ENCODE measurements at places on chromosomes 11 and 22. TPM values are rescaled to one million over a fixed set of nuclear protein-coding genes. Genes with fewer than 3 reads are reported as not detected.

DNA sequence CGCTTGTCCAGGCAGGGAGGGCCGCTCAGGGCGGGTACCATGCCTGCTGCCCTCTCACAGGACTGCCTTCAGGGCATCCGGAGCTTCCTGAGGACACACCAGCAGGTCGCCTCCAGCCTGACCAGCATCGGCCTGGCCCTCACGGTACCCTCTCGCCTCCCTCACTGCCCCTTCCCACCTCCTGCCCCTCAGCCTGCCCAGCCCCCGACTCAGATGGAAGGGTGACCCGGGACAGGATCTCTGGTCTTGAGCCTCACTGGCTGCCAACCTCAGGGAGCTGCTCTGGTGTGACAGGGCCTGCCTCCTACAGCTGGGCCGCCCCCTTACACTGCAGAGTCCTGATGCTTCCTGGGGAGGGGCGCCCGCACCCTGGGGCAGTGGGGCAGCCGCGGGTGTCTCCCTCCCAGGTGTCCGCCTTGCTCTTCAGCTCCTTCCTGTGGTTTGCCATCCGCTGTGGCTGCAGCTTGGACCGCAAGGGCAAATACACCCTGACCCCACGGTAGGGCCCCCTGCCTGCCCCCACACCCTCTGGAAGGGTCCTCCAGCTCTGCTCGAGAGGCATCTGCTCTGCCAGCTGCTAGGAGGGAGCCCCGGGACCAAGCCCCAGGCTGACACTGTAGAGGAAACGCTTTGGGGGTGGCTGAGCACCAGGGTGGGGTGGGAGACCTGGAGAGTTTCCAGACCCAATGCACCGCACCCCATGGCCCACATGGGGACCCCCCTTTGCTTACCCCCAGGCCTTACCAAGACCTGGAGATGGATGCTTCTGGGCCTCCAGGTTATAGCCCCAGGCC, 14.6 kb downstream of the TSPAN32 start:
- no peak for DNase-seq

DNA sequence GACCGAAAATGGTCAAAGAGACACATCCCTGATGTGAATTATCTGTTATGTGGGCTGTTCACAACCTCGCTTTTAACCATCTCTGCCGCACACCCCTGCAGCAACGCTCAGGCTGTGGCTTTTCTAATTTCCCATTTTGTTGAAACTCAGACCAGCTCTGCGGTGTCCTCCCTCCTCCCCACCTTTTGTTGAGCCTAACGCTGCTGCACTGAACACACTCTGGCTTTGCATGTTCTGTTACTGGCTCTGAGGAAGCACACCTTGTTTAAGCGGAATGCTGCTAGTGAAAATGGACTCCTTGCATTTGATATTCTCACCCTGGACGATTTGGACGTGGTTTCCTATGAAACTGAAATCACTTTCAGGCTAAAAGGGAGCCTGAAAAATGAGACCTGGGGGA, 198.5 kb upstream of the MTNR1B start:
- DNase-seq: no peak

GRCh38 chr11:28257761-28258160, 149.6 kb downstream of the METTL15 start:
- DNase-seq: peak; percentile 14

- no peak for DNase-seq
These were observed 5.9 kb upstream of the ARL14EP start for GRCh38 chr11:30317030-30317429.

- peak; percentile 71 for DNase-seq
These were observed 8.1 kb downstream of the EHD1 start for GRCh38 chr11:64870176-64870892.

DNA sequence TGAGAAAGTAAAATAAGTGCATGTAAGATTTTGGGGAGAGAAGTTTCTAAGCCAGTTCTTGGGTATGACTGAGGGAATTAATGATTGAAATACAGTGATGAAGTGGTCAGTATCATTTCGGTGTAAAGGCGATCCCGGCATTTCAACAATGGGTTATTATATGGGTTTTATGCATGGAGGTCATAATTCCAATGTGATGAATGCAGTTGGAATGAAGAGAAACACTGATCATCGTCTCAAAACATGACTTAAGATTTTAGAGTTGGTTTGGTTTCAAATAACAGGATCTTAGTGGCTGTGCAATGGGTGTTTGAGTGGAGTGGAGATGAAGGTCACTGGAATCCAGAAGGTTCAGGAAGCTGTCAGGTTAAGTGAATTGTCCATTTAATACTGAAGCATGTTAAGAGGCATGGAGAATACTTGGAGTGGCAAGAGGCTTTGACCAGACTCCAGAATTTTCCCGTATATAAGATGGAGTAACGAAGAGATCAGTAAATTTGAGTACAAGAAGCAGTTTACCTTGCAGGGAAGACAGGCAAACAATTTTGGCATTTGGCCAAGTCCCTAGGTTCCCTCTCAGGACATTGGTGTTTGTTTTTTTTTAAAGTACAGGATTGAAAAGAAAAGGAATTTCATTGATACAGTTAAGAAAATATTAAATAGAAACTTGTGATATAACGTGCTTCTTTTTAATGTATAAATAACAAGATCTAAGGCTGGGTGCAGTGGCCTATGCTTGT, 96.4 kb upstream of the BIRC3 start:
- peak; percentile 47 for DNase-seq

DNA sequence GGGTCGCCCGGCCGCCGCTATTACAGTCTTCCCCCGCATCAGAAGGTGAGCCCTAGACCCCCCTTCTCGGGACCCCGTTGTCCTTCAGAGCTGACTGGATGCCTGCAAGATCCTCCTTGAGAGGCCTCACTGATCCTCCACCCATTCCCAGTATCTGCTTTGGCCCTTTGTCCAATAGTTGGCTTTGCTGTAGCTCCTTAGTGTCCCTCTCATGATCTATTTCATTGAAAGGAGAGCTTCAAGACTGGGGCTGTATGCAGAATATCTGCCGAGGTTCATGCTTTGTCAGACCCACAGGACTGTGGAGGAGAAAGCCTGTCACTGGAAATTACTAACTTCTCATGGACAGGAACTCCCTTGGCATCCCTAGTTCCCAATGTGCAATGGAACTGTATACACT, 499 bp downstream of the DLAT start:
- DNase-seq: peak; percentile 29

- DNase-seq: no peak
These were observed 25.4 kb downstream of the MS4A10 start for GRCh38 chr11:60810569-60810968.

DNA sequence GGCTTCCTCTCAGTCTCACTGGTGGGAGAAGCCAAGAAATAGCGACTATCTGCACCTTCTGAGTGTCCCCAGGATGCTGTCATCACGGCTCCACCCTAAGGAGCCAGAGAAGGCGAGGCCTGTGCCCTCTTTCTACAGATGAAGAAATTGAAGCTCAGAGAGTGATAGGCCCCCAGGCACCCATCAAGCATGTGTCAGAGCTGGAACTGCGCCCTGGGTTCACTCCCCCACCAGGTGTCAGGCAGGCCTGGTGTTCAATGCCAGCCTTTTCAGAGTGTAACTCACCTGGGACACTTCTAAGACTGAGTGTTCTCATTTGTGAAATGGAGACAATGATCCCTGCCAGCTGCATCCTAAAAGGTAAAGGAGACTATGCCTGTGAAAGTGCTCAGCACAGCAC, 127.3 kb upstream of the SEZ6L start:
- DNase-seq: no peak

HEPHL1 gene
- 4.3 TPM for total RNA-seq

CBX6 gene
- 66.5 TPM for total RNA-seq

F2 gene
- not detected for total RNA-seq

CARD18 gene
- under 0.01 TPM for total RNA-seq

LYVE1 gene
- total RNA-seq: under 0.01 TPM

GPHA2 gene
- not detected for total RNA-seq

Data from fibroblast of villous mesenchyme (primary cell).